ENCODE measurements at places on chromosomes 5 and 9.

DNA sequence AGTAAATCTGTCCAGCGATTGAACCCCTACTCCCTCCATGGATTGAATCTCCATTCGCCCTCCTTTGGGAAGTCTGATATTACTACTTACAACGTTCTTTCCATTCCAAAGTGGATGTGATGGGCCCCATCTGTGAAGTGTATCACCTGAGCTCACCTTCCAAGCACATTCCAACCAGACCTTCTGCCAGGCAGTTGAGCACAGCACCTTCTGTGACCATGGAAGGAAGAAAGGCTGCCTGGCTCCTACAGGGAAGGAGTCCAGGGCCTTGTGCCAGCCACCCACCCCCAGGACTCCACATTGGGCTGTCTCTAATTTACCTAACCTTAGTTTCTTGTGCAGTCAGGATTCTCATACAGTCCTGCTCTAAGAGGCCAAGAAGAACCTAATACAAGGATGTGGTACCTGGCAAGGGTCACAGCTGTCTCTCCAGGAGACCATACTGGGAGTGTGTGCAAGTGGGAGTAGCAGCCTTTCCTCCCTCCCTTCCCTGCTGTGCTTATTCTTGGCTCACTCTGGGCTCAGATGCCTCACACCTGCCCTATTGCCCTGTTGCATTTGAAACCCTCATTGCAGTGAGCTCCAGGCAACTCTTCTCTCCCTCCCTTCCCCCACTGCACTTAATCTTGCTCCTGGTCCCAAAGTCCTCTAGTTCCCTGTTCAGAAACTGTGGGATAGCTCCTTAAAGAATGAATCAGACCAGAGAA is 116.1 kb downstream of the NRG2 start:
- no peak for DNase-seq

DNA sequence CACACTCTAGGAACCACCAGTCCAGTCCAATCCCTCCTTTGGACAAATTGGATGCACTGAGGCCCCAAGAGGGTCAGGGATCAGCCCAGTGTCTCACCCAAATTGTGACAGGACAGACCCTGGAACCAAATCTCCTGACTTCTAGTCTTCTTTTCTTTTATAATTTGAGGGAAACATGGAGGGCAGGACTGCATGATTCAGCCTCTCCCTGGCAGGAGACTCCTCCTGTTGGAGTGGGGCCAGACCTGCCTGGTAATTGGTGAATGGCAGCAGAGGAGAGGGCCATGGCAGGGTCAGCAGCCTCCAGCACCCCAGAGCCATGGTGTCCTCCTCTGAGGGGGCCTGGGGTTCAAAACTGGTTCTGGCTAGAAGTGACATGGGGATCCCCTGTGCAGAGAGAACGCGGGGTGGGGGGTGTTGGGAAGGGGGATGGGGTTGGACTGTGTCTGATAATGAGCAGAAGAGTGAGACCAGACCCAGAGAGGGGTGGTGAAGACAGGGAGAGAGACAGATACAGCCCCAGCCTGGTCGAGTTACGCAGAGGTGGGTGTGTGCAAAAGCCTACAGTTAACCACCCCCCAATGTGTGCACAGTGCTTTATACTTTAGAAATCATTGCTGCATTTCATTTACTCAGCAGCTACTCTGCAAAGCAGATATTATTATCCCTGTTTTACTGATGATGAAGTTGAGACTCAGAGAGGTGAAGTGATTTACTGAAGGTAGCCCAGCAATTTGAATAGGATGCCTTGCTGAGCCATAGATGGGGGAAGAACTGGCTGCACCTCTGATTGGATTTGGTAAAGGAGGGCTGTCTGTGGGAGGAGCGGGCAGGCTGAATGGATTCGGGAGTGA is 3.8 kb upstream of the SYNPO start:
- DNase-seq = no peak

GRCh38 chr9:16986556-16986955 is 116.1 kb upstream of the BNC2 start:
- DNase-seq = no peak

DNA sequence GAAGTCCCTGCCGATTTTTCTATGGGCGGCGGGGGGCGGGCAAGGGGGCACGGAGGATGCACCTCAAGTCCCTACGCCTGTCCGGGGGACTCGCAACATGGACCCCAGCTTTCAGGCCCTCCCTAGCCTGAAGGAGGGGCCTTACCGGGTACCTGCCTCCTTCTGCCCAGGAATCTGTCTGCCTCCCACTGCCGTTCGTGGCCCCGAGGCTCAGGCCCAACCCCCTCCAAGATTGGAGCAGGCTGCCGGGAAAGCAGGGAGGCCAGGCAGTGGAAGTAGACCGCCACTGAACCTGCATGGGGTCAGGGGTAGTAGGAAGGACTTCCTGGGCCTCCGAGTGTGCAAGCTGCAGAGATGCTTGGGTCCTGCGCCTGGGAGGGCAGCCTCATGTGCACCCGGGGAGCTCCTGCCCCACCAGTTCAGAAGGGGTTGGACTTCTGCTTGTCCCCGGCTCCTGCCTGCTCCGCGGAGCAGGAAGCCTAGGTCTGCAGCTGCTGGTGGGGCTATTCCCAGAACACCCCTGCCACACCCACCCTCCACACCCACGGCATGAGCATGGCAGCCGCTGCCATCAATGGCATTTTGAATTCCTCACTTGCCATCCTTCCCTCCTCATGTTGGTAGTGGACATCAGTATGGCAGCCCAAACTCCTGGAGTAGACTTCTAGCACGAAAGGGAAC is 1312.7 kb upstream of the ACO1 start:
- no peak for DNase-seq

DNA sequence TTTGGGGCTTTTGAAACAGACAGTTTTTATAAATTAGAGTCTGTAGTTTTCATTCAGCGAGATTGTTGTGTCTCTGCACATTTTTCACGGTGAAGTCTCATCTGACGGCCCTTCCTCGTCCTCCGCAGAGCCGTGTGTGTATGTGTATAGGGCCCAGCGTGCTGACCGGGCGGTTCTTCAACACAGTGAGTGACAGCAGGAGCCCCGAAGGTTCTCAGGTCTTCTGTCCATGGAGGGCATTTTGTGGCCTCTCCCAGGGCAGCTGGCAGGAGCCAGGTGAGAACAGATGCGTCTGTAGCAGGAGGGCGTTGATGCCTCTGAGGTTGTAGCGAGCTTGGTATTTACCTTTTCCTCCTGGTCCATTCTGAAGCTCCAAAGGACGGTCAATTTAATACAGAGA is 116.0 kb upstream of the LPCAT1 start:
- no peak for DNase-seq

- no peak for DNase-seq
These were observed 52.3 kb downstream of the AMBP start for GRCh38 chr9:114025760-114026159.

DNA sequence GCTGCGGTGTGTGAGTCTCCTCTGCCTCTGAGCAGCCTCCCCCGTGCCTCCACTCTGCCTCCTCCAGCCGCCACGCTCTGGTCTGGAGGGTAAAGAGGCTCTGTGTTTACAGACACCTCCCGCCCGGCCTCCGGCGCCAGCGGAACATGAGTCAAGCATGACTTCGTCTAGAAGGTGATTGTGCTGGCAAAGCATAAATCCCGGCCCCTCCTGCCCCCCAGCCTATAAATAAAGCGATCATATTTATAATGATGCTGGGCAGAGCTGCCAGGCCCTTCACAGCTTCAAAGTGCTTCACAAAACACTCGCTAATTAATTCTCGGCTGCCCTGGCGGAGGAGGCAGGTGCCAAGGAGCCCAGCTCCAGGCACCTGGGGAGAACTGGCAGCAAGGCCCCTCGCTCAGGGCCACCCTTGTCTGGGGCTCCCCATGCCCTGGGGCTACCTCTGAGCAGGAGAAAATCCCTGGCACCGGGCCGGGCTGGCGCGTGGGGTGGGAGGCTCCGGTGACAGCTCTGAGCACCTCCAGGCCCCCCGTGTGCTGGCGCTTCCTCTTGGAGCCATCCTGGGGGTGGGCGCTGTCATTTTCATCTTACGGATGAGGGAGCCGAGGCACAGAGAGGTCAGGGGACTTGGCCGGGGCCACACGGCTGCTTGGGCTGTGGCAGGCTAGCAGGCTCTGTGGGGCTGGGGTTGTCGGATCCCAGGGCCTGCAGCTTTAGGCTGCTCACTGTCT is 87.8 kb downstream of the RXRA start:
- no peak for DNase-seq

GRCh38 chr5:117779171-117779570 is 1204.5 kb upstream of the SEMA6A start:
- no peak for DNase-seq

DNA sequence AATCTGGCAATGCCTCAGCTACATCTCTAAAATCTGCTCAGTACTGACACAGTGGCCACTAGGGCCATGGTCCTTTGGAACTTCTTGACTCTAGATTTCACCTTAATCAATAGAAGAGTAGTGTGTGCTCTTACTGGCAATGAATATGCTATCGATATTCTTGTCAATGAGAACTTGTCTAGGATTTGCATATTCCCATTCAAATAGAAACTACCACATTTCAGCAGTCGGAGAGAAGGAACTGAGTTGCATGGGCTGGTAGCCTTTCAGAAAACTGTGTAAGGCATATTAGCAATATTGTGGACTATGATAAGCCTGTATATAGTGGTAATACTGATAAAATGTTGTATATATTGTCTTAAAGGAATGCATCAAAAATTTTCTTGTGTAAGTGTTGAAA is 45.3 kb upstream of the NAA35 start:
- DNase-seq = no peak

- no peak for DNase-seq
These were observed 35.0 kb downstream of the TEX10 start for GRCh38 chr9:100317706-100318105.

- no peak for DNase-seq
These were observed 608.7 kb upstream of the SEMA6A start for GRCh38 chr5:117183326-117183725.

DNA sequence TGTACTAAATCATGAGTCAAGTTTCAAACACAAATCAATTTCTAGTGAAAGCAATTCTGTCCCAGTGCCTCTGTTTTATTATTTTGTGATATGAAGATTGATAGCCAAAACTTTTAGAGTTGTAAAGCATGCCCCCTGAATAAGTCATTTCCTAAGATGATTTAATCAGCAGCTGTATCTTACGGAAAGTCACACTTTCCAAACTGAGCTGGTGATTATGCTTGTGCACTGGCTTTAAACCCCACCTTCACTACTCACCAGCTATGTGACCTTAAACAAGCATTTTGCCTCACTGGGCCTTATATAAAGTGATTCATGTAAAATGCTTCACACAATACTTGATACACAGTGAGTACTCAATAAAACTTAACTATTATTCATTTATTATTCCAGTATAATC is 78.1 kb downstream of the EDIL3 start:
- DNase-seq = no peak

Data from CD4-positive, alpha-beta T cell treated with Interleukin-17A for 1 hour (primary cell).